RWPE2 (cell line): ENCODE measurements at places on chromosomes 5 and 9.

DNA sequence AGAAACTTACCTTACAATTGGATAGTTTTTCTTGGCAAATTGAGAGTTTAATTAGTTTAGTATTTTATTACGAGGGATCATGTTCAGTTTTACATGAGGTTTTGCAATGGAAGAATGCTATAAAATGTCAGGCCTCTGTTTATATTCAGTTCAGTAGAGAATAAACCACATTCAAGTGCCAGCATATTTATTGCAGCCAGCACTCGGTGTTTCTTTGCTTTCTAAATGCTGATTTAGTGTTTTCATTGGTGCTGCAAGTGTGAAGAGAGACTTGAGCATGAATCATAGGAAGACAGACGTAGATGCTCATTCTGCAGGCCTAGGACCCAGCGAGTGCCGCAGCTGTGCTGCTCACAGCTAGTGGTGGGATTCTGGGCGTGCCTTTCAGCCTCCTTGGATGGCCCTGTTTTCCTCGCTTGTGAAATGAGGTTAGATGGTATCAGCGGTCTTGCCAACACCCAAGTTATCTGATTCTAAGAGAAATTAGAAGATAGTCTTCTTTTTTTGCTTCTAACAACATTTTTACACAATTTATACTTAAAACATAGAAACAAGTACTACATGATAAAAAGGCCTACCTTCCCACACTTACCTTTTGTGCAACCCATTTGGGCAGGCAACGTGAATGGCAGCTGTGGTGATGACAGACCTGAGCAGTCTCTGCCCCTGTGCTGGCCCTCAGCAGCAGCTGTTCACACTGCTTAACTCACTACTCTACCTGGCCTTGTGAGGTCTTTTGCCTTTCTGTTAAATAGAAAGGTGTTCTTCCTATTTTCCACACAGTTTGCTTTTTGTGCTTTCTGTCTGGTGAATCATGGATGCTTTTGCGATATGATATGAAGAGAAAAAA, 26.8 kb upstream of the TNFAIP8 start:
- no peak for DNase-seq

GRCh38 chr9:14131356-14132088, 182.4 kb downstream of the NFIB start:
- DNase-seq: no peak

DNA sequence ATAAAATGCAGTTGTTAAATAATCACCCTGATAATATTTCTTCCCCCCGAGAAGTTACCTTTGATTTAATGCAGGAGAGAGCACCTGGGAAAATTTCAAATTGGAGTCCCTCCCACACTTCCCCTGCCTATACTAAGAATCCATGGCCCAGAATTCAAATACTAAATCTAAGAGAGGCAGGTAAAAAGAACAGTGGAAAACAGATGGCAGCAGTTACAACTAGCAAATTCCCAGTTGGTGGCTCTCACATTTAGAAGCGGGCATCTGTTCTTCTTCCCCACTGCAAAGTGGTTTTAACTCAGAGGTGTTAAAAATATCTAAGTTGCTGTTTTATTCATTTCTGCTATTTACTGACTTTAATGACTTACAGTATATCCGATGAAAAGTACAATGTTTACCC, 210.4 kb upstream of the ELAVL2 start:
- DNase-seq: no peak

- no peak for DNase-seq
These were observed 142.1 kb downstream of the LIFR start for GRCh38 chr5:38414348-38414747.

DNA sequence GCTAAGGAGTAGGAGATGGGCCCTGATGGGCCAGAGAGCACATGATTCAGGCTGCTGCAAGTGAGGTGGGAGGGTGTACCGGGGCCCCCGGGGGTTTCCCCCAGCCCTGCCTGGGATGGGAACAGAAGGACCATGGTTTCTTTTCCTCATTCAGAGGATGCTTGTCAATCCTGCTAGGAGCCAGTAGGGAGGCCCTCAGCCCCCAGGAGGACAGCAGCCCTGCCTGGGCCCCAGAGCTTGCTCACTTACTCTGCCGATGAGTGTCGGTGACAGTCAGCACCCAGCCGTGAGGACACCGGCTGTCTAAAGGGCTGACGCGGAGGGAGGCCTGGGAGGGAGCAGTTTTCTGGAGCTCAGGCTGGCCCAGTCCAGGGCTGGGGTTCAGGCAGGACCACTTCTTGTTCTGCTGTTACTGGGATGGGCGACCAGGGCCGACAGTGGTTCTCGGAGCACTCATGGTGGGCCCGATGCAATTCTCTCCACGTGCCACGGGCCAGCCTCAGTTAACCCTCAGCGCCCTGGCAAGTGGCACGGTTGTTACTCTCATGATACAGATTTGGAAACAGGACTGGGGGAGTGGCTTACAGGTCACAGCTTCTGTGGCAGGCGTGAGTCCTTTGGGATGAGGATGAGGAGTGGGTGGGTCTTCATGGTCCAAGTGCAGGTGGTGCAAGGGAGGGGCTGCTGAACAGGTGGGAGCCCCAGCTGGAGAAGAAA, 1.8 kb downstream of the ARRDC1 start:
- no peak for DNase-seq

DNA sequence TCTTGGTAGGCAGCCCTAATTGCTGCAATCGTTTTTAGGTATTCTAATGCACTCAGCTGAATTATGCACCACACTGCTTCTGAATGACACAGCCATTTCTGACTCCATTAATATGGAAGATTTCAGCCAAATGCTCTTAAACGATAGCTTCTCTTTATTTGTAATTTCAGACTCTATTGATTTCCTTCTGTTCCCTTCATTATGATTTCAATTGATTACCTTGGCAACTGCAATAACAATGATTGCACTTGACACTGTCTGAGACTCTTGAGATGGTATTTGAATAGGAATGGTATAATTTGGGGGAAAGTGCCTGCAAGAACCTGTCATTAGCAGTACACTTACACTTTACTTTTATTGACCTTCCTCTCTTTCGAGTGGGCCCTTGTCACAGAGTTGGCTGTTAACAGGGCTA, 296.1 kb upstream of the DMAC1 start:
- no peak for DNase-seq

DNA sequence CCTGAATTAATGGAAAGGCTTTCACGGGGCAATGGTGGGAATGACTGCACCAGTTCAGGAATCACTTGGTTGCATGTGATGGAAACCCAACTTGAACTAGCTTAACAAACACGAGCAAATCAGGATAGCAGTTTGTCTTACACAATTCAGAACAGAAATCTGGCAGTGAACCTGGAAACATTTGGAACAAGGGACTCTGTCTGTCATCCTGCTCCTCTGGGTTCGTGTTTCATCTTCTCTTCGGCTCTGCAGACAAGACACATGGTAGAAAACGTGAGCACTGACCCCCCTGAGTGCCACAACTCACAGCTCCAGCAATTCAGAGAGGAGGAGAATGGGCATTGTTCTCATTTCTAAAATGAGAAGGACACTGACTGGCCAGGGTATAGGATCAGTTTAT, 218.1 kb upstream of the NREP start:
- no peak for DNase-seq

DNA sequence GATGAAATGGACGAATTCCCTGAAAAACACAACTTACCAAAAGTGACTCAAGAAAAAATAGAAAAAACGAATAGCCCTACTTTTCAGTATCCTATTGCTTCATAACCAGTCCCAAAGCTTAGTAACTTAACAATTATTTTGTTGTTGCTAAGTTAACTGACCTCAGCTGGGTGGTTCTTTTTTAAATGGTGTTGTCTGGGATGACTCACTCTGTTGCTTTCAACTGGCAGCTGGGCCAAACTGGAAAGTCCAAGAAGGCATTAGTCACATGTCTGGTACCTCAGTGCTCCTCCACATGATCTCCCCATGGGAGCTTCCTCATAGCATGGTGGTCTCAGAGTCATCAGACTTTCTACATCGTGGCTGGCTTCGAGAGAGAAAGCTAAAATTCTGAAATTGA, 47.8 kb upstream of the ADAMTS2 start:
- no peak for DNase-seq

GRCh38 chr9:93107151-93107824, 11.3 kb downstream of the CARD19 start:
- peak; percentile 38 for DNase-seq

DNA sequence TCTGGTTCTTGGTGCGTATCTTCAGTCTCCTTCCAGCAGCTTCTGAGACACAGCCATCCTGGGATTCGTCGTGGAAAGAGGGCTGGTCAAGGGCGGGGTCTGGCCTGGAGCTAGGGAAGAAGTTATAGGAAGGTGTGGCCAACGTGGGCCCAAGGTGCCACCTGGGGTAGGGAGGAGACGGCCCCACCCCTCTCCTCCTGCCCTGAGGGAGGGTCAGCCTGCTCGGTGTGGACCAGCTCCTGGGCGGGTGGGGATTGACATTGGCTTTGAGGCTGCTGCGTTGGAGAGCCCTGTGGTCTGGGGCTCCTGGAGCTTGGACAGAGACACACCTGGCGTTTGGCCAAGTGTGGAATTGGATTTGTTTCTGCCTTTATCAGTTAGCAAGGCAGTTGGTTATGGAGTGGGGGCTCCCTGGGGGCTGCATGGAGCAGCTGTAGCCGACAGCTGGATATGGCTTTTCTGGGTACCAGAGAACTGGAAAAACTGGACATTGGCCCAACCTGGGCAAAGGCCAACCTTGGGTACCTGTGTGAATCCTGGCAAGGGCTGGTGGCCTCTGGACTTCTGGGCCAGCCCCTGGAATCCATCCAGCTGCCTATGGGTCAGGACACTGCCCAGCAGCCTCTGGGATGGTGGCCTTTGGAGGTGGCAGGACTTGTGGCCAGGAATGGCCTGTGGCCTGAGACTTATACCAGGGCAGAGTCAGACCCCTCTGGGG, 75.7 kb upstream of the PPP1R26 start:
- no peak for DNase-seq

GRCh38 chr9:106310782-106311181, 552.2 kb upstream of the ZNF462 start:
- no peak for DNase-seq

DNA sequence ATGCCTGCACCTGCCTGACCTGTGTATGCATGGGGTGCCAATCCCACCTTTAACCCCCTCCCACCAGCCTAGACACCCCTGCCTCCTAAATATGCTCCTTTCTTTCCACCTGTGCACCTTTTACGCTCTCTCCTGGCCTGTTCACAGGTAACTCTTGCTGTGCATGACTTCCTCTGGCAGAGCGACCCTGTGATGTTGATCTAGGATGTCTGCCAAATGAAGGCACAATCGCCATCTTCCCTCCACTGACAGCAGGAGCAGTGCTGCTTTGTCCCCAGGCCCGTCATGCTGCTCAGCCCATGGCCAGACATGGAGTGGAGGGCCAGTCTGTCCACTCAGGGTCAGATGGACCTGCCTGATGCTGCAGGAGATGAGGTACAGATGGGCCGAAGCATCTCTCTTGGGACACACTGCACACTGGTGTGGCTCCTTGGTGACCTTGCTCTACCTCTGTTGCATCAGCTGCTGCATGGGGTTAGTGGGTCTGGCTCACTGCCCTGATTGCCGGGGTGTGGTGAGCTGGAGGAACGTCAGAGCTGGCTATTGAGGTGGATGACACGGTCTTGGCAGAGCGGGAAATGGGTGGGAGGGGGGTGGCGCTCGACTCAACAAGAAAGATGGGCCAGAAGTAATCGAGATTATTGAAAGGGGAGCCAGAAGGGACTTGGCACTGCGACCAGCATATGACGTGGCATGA, 101.7 kb upstream of the PITX1 start:
- DNase-seq: peak; percentile 91

- DNase-seq: no peak
These were observed 23.7 kb upstream of the MROH2B start for GRCh38 chr5:41094871-41095270.

- no peak for DNase-seq
These were observed 3.4 kb upstream of the F12 start for GRCh38 chr5:177412603-177413233.

DNA sequence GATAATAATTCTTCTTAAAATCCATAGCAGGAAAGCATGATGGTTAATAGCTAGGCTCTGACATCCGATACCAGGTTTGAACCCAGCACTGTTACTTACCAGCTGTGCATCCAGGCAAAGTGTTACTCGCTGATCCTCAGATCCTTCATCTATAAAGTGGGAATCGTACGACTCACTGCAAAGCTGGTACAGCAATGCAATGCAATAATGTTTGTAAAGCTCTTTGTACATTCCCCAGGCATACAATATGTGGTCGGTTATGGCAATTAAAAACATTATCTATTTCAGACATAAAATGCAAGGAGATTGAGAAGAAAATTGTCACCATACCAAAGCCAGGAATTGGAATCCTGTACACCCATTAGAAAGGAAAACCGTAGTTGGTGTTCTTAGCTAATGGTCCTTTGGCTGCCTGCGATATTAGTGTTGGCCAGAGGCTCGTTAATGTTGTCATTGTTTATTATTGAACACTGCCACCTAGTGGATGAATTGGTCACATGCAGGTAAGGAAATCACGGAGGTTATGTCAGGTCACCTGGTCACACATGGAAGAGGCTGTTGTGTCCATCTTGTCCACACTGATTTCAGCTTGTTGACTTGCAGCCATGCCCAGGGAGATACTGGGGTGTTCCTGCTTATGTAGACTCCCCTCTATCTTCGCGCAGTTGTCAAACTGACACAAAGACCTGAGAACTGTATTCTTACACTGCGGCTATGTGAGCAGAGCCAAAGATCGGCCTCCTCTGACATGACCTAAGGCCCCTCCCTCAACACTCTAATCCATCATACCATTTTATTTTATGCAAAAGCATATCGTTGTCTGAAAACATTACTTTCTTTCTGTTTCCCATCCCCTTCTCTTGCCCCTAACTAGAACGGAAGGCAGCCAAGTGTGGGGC, 87.5 kb upstream of the PPP2R2B start:
- DNase-seq: no peak
